T-cell (primary cell): ENCODE measurements at places on chromosomes 16 and 17. TPM values are rescaled to one million over a fixed set of nuclear protein-coding genes. Genes with fewer than 3 reads are reported as not detected.
A peak's percentile ranks its signal among the peaks of the same experiment; 100 is the strongest.

GRCh38 chr16:229731-230281 is 557 bp upstream of the LUC7L start:
- peak overlapping the region; percentile 81 for H3K27ac ChIP-seq
- no peaks in the 10 kb centered on the region for H3K27me3 ChIP-seq
- no peaks in the 10 kb centered on the region for H3K36me3 ChIP-seq
- DNase-seq: no peak
- no peak overlapping the region for H3K4me3 ChIP-seq
- H3K4me1 ChIP-seq: peaks cover 12% of the 10 kb centered on the region

- no peak overlapping the region for H3K4me3 ChIP-seq
- DNase-seq: no peak
- no peaks in the 10 kb centered on the region for H3K36me3 ChIP-seq
- no peak overlapping the region for H3K27ac ChIP-seq
- peaks cover 11% of the 10 kb centered on the region for H3K4me1 ChIP-seq
These were observed 13.4 kb downstream of the ADGRG5 start for GRCh38 chr16:57555831-57556230.

DNA sequence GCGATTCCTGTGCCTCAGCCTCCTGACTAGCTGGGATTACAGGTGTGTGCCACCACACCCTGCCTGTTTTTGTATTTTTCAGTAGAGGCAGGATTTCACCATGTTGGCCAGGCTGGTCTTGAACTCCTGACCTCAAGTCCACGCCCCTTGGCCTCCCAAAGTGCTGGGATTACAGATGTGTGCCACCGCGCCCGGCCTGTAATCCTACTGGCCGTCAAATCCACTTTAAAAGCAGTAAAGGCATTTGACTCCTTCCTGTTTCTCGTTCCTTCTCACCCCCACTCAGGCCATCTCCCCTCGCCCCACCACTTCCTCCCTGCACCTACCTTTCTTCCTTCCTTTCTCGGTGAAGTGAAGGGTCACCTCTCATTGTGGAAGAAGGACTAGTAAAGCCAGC is 69.4 kb upstream of the CREBBP start:
- no peaks in the 10 kb centered on the region for H3K36me3 ChIP-seq
- H3K27me3 ChIP-seq: peaks cover 28% of the 10 kb centered on the region
- peaks cover 2% of the 10 kb centered on the region for H3K4me1 ChIP-seq
- H3K27ac ChIP-seq: no peak overlapping the region
- DNase-seq: no peak

GRCh38 chr17:9002606-9003354 is 18.5 kb upstream of the NTN1 start:
- DNase-seq: no peak
- peaks cover 12% of the 10 kb centered on the region for H3K27me3 ChIP-seq
- peaks cover 5% of the 10 kb centered on the region for H3K4me1 ChIP-seq

TMC7 gene
- total RNA-seq: not detected

GID4 gene
- 10.0 TPM for total RNA-seq
